ENCODE measurements at places on chromosomes 2 and 18. TPM values are rescaled to one million over a fixed set of nuclear protein-coding genes. Genes with fewer than 3 reads are reported as not detected.

CHST9 gene
- 0.12 TPM for total RNA-seq

DNA sequence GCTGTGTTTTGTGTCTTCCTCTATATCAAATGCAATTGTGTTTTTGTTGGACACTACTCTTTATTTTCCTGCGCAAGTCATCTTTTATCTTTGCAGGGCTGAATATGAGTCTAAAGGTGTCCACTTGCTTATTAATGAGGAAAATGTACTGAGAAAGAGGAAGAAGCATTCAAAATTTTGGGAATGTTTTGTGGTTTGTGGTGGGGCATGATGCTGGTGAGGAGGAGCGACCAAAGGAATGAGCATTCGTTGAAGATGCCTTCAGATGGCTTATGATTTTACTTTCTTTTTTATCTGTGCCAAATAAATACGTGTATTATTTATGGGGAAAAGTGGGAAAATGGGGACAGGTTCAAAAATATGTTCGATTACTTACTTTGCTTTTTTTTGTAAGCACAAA is 63.9 kb upstream of the SMIM21 start:
- H3K4me3 ChIP-seq, result no peak overlapping the region
- no peak overlapping the region for H3K27ac ChIP-seq
- no peaks in the 10 kb centered on the region for H3K27me3 ChIP-seq
- no peaks in the 10 kb centered on the region for H3K4me1 ChIP-seq
- no peaks in the 10 kb centered on the region for H3K36me3 ChIP-seq

DNA sequence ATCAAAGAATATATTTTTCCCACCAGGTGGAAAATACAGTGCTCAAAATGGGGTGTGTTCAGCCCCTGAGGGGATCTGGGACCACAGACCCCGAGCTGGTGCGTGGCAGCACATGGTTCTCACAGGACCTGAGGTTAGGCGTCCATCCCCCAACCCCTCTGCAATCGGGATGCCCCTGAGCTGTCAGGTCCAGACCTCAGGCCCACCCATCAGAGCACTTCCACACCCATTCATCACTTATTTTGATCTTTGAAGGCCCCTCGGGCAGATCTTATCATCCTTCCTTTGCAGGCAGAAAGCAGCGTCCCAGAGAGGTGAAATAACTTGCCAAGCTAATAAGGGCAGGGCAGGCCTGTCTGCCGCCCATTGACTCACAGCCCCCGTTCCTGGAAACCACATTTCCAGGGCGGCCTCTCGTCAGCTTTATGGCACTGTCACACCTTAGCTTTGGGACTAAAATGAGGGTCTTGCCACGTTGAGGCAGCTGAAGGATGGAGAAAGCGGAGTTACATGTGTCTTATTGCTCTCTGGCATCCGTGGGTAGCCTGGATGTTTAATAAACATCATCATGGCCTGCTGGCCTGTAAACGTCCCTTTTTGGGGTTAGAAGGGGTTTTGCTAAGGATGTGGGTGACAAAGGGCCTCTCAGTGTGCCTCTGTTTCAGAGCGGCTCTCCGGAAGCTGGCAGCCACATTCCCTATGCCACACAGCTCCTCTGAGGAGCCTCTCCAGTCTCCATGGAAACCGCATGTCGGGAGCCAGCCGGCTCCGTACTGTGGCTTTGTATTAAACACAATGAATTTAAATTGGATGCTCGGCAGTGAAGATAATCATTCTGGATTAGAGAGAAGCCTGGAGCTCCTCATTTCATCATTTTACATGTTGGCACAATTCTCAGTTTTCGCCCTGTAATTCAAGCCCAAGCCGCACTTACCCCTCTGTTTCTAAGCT is 58.3 kb upstream of the MAPRE3 start:
- no peak overlapping the region for H3K4me3 ChIP-seq
- H3K4me1 ChIP-seq, result no peaks in the 10 kb centered on the region
- H3K27ac ChIP-seq, result no peak overlapping the region
- no peaks in the 10 kb centered on the region for H3K36me3 ChIP-seq
- no peaks in the 10 kb centered on the region for H3K27me3 ChIP-seq

- H3K27me3 ChIP-seq, result no peaks in the 10 kb centered on the region
- peaks cover 4% of the 10 kb centered on the region for H3K4me1 ChIP-seq
- no peak overlapping the region for H3K4me3 ChIP-seq
- H3K27ac ChIP-seq, result no peak overlapping the region
- no peak for DNase-seq
Observed at GRCh38 chr18:21117409-21118131, 6.0 kb upstream of the ROCK1 start.

GRCh38 chr2:241814393-241814642 is 5.3 kb downstream of the NEU4 start:
- H3K27me3 ChIP-seq, result no peaks in the 10 kb centered on the region
- no peaks in the 10 kb centered on the region for H3K36me3 ChIP-seq
- H3K27ac ChIP-seq, result no peak overlapping the region
- no peak overlapping the region for H3K4me3 ChIP-seq

DNA sequence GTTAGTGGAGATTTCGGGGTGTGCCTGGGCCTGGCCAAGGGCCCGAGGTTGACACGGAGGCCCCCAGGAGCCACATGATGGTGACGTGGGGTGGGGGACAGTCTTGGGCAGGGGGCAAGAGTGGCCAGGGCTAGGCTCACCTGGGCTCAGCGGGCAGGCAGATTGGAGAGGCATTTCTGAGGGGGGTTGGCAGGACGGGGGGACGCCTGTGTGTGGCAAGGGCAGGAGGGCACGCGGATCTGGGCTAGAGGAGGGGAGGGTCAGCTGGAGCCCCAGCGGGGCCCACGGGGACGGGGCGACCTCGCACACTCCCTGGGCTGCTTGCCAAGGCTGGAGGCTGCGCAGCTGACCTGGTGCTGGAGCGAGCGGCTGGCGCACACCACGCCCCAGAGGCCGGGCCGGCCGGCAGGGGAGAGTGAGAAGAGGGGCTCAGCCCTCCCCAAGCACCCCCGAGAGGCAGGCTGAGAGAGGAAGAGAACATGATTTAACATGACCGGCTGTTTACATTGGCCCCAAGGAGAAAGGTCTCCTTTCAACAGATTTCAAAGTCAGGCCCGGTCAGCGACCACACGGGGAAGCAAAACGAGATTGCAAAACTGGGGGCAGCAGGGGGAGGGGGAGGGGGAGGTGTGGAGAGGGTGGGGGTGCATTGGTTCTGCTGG is 38.0 kb upstream of the SNED1 start:
- H3K4me3 ChIP-seq, result no peak overlapping the region
- H3K27ac ChIP-seq, result peak overlapping the region; percentile 53
- no peaks in the 10 kb centered on the region for H3K27me3 ChIP-seq
- no peaks in the 10 kb centered on the region for H3K36me3 ChIP-seq
- peak; percentile 88 for DNase-seq

- H3K27me3 ChIP-seq, result no peaks in the 10 kb centered on the region
- no peaks in the 10 kb centered on the region for H3K4me1 ChIP-seq
- no peak overlapping the region for H3K4me3 ChIP-seq
Observed at GRCh38 chr18:50836521-50836957, 16.7 kb upstream of the MRO start.

DNA sequence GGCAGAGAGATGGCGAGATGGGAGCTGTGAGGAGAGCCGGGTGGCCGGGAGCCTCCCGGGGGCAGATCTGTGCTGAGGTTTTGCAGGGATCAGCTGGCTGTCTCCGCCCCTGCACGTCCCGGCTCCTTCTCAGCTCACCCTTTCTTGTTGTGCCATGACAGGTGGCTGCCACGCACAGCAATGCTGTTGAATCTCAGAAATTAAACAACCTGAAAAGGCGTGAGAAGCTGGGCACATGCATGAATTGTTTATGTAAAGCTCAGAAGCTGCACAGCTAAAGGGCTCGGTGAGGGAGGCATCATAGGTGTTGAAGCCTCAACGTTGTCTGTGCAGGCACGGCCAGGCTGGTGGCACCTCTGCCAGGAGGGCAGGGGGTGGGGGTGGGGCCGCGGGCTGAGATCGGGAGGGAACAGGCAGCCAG is 858 bp upstream of the RTP5 start:
- DNase-seq, result no peak
- no peak overlapping the region for H3K4me3 ChIP-seq
- peaks cover 3% of the 10 kb centered on the region for H3K27me3 ChIP-seq
- no peak overlapping the region for H3K27ac ChIP-seq

Data from ovary (tissue), 10 donors.